ENCODE measurements at places on chromosomes 12 and 14.
A peak's percentile ranks its signal among the peaks of the same experiment; 100 is the strongest.

- DNase-seq = peak; percentile 49
Measured at GRCh38 chr12:65826353-65827171, 2.3 kb downstream of the HMGA2 start.

DNA sequence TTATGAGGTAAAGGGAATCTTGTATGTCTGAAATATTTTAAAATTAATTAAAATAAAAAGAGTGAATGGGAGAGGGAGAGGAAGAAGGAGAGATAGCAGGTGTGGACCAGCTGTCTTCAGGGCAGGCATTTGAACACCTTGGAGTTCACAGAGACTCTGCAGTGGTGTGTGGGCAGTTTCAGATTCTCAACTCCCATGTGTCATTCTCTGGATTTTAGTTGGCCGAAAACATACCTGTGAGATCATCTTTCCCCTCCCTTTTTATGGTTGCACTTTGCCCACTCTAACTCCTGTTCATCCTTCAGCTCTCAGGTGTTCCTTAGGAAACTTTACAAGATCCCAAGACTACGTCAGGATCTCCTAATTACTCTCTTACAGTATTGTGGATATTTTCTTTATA is 108.1 kb downstream of the ERC1 start:
- DNase-seq = no peak

DNA sequence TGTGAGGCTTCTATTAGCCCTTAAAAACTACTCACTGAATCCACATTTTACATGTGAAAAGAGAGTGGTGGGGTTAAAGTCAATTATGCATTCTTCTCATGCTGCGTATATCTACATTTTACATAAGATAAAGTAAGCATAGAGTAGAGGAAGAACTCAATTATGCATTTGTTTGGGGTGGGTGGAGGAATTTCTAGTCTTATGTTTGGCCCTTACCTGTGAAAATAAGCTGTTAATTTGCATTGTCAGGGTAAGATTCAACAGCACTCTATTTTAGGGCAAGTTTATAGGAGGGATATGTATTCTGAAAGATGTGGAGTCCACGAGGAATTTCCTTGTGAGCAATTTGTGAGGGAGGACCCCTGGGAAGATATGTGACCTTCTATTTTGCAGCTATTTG is 30.9 kb upstream of the CAPRIN2 start:
- no peak for DNase-seq

DNA sequence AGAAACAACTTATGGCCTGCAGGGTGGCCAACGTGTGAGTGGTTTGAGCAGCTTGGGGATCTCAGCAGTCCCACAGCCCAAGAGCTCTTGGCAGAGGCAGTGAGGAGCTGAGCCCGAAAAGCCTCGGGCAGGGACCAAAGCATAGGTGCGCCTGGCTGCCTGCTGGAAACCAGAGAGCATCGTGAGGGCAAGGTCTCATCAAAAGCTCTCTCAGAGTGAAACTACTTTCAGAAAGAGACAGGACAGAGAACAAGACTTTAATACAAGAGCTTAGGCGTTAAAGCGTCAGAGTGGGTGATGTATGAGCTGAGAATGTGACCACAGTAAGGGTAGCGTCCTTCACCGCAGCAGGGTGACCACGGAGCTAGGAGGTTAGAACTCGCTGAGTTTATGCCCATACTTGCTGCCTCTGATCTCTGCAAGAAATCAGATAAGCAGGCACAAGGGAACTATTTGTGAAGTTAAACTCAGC is 30.8 kb downstream of the LGMN start:
- DNase-seq = no peak

- DNase-seq = no peak
Measured at GRCh38 chr14:95526483-95527386, 8.1 kb upstream of the GLRX5 start.

GRCh38 chr12:110335481-110336045 is 54.5 kb downstream of the ATP2A2 start:
- no peak for DNase-seq

- no peak for DNase-seq
Measured at GRCh38 chr12:125683748-125684381, 618.6 kb downstream of the AACS start.

DNA sequence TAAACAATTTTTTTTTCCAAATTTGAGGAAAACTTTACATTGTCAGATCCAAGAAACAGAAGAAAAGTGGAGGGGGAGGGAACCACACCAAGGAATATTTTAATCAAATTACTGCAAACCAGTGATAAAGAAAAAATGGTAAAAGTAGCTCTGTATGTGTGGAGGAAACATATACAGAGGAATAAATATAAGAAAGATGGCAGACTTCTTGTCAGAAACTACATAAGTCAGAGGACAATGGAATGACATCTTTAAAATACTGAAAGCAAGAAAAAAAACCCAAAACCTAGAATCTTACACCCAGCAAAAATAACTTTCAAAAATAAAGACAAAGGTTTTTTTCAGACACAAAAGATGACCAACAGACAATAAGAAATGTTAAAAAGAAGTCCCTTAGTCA is 10.2 kb upstream of the LLPH start:
- DNase-seq = no peak

DNA sequence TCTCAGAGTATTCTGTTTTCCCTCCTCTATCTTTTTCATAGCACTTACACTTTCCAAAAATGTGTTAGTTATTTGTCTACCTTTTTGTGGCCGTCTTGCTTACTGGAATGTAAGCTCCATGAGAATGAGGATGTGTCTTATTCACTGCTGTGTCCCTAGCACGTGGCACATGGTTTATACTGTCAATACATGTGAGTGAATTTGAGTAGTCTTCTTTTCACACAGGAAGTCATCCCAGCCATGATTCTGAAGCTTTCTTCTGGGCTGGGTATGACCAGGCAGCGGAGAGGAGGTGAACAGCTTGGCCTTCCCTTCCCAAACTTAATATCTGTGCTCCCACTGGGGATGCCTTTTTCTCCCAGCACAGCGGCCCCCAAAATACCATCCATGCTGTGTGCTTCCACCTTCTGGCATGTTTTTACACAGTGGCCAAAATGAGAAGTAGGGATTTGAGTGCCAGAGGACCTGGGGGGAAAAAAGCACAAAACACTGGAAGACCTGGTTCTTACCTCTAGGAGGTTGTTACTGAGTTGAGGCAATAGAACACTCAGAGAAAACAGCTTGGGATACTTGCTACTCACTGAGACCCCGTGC is 10.3 kb downstream of the PLEKHG3 start:
- no peak for DNase-seq

DNA sequence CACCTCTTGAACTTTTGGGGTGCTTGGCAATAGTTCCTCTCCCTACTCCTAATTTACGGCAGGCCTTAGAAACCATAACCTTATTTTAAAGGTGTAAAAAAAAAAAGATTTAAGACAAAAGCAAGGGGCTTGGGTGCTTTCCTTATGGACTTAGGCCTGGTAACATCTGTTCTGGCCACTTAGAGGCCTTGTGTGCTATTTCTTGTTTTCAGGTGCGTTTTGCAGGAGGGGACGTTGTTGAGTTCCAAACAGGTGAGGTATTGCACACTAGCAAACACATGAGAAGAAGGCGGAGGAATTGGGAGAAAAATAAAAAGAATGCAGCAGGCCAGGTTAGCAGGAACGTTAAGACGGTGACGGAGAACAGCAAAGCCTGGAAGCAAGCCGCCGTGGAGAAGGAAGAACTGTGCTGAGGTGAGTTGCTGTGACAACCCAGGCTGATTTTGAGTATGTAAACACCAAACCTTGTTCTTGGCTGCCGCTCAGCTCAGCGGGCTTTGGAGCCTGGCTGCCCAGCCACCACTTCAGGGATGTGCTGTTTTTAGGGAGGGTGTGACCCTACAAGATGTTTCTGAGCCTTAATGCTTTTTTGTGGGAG is 17.3 kb downstream of the EMG1 start:
- DNase-seq = no peak

DNA sequence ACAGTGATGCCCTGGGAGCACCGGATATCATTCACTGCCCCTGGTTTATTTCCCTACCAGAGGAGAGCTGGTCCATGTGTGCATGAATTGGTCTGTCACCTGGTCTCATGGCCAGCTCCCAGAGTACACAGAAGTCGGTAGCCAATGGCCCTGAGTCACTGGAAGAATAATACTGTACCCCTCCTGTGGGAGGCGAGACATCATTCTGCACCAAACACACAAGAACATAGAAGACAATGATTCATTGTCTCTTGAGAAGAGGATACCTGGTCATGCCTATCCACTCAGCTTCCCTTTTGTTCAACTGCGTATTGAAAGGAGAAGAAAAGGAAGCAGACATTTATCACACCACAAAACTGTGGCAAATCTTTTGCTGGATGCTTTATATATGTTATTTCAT is 216.2 kb downstream of the DPF3 start:
- no peak for DNase-seq

All from foreskin keratinocyte (primary cell).